ENCODE measurements at places on chromosomes 3 and 15. TPM values are rescaled to one million over a fixed set of nuclear protein-coding genes. Genes with fewer than 3 reads are reported as not detected.

Gene ANKRD63
- not detected for polyA plus RNA-seq

Gene FBXO40
- not detected for polyA plus RNA-seq

Gene DNAH12
- not detected for polyA plus RNA-seq

Gene COLQ
- 2.8 TPM for polyA plus RNA-seq

Gene MST1R
- 0.38 TPM for polyA plus RNA-seq

Gene ITIH3
- not detected for polyA plus RNA-seq

Gene TMEM40
- not detected for polyA plus RNA-seq

Gene AHSG
- not detected for polyA plus RNA-seq

Gene OSBPL10
- not detected for polyA plus RNA-seq

DNA sequence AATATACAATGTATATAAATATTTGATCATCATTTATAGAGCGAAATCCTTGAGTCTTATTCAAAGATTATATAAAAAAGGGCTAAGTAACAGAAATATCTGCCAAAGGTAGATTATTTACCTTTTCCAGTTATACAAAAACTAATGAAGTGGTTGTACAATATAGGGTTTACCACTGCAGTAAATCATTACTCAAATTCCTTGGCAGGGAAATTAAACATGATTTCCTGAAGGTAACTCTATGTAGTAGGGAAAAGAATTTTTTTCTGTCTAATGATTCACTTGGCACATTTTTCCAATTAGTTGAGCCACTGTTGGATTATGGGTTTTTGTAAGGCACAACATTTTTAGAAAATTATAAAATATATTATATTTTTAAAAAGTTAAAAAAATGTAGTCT, 129.6 kb downstream of the NR2F2 start:
- no peaks in the 10 kb centered on the region for H3K36me3 ChIP-seq
- H3K27ac ChIP-seq, result no peak overlapping the region
- H3K27me3 ChIP-seq, result no peaks in the 10 kb centered on the region
- H3K4me3 ChIP-seq, result no peak overlapping the region

DNA sequence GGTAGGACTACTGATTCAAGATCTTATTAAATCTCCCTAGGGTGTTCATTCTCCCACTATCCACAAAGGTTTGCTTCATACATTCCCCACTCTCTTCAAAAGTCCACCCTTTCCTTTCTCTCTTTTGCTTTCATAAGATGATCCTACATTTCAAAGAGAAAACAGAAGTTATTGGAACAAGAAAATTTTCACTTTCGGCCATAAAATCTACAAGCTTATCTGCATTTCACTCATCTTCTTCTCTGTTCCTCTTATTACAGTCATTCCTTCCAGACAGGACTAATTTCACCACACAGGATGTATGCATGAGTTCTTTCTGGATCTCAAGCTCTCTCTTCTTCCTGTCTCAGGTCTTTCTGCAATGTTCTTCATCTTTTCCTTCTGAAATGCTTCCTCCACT, 238.7 kb downstream of the ISL2 start:
- H3K4me3 ChIP-seq, result no peak overlapping the region
- no peak overlapping the region for H3K27ac ChIP-seq
- no peak for DNase-seq
- H3K27me3 ChIP-seq, result no peaks in the 10 kb centered on the region
- no peaks in the 10 kb centered on the region for H3K36me3 ChIP-seq
- H3K4me1 ChIP-seq, result no peaks in the 10 kb centered on the region

DNA sequence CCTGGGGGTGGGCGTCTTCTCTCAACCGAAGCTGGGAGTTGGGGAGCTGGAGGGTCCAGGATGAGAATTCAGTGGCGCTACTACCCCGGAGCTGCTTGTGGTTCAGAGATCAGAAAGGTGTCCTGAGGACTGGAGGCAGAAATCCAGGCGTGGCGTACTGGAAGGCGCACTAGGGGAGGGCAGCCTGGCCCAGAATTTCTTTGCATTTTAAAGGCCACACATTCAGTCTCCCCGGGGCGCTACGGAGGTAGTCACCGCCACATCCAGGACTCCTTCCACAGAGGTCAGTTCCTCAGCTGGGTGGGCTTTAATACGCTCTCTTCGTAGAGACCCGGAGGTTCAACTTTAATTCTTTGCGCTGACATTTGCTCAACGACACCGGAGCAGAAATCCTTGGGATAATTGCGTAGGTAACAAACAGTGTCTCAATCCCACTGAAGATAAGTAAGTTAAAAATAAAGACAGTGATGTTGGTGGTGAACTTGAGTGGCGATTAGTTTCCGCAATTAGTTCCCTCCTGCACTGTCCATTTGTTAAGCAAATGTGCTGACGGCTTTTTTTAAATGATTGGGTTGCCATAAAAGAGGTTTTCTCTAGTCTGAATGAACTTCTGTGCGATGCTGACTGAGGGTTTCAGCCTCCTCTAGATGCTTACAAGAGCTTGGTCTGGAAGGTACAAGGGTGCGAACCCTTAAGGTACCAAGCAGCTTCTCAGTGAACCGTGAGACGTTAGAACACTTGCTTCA, 535 bp downstream of the MCTP2 start:
- H3K4me3 ChIP-seq, result peak overlapping the region; percentile 85
- H3K27me3 ChIP-seq, result no peaks in the 10 kb centered on the region

- H3K4me1 ChIP-seq, result no peaks in the 10 kb centered on the region
- no peaks in the 10 kb centered on the region for H3K27me3 ChIP-seq
Measured at GRCh38 chr3:19891740-19892139, 42.3 kb downstream of the EFHB start.

DNA sequence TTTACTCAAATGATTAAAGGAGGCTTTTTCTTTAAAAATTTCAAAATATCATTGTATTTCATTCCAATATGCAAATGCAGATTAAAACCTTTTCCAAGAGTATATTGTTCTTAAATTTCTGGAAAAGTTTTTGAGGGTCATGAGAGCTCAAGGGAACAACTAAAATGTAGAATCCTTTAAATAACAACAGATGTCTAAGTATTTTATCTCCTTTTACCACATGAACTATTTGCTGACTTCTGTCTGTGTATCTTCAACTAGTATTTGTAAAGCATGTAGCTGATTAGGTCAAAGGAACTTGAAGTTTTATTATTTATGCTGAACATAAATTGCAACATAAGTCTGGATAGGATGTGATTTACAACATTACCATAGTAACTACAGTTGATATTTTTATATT, 402.6 kb downstream of the CNTN6 start:
- H3K36me3 ChIP-seq, result no peaks in the 10 kb centered on the region
- H3K27me3 ChIP-seq, result no peaks in the 10 kb centered on the region
- H3K4me1 ChIP-seq, result no peaks in the 10 kb centered on the region
- DNase-seq, result no peak

- no peak overlapping the region for H3K27ac ChIP-seq
- no peak for DNase-seq
- H3K4me3 ChIP-seq, result no peak overlapping the region
- no peaks in the 10 kb centered on the region for H3K36me3 ChIP-seq
Measured at GRCh38 chr3:162274070-162274469, 777.5 kb downstream of the OTOL1 start.

DNA sequence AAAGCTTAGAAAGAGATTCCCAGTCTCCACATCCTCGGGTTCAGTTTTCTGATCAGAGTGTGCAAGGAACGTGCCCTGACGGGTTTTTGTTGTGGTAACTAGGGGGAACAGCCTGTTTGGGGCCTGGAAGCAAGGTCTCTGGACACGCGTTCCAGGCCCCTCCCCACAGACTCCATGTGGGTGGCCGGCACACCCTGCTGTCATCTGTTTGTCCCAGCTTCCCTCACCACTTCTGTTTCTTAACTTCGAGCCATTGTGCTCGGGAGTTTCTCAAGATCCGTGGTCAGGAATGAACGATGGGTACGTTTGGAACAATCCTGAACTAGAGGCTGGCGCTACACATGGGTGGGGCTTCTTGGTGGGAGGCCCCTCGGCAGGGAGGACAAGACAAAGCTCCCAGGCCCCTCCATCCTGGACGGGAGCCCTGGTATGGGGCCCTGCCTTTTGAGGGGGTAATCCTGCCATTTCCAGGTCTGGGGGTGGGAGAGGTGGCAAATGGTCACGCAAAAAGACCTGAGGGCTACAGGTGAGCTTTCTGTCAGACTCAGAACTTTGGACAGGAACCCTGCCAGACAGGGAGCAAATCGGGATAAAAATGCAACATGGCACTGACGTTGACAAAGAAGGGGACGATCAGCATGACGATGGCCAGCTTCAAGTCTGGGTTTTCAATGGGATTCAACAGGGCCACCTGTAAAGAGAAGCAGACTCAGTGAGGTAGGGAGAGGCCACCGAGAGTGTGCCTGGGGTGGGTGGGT, 8.5 kb upstream of the MUSTN1 start:
- no peak overlapping the region for H3K4me3 ChIP-seq
- peaks cover 39% of the 10 kb centered on the region for H3K36me3 ChIP-seq
- H3K27ac ChIP-seq, result no peak overlapping the region

DNA sequence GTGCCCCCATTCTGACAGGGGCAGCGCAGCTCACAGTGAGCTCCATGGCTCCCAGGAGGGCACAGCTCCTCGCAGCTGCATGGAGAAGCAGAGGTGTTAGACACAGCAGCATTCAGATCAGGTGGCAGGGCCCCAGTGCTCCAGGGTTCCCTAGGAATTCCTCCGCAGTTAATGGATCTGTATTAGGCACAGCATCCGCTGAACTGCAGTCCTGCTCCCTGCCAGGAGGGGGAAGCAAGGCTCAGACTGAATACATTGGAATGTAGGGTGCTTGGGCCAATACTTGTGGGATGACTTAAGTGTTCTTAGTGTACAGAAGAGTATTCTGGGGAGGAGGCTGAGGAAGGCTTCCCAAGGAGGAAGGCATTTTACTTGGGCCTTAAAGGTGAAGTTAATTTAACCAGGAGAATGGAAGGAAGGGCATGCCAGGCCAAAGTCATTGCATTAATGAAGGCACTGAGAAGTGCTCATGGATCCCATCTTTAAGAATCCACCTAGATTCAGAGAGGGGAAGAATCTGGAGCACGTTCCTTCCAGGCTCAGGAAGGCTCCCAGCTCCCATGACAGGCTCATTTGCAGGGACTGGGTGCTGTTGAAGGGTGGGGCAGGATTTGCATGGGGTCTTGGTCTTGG, 111.6 kb downstream of the RAB11A start:
- peaks cover 6% of the 10 kb centered on the region for H3K27me3 ChIP-seq
- no peaks in the 10 kb centered on the region for H3K36me3 ChIP-seq
- no peak overlapping the region for H3K4me3 ChIP-seq
- peaks cover 6% of the 10 kb centered on the region for H3K4me1 ChIP-seq
- no peak for DNase-seq

DNA sequence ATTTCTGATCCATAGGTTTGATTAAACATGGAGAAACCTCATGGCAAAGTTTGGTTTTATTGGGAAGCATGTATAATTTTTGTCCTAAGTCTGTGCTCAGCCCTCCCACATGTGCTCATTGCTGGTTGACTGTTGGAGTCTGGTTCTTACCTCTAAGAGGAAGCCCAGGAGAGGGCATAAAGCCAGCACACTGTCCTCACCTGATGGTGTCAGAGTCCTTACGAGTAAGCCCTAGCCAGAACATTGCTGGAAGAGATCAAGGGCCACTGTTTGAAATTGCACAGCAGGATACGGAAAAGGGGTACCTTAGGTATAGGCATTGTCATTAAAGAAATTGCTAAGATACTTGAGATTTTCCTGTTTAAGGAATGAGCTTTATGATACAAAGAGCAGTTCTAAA, 21.3 kb downstream of the MLH1 start:
- DNase-seq, result no peak
- H3K27me3 ChIP-seq, result no peaks in the 10 kb centered on the region
- no peak overlapping the region for H3K4me3 ChIP-seq
- no peak overlapping the region for H3K27ac ChIP-seq
- H3K36me3 ChIP-seq, result peaks cover 27% of the 10 kb centered on the region

DNA sequence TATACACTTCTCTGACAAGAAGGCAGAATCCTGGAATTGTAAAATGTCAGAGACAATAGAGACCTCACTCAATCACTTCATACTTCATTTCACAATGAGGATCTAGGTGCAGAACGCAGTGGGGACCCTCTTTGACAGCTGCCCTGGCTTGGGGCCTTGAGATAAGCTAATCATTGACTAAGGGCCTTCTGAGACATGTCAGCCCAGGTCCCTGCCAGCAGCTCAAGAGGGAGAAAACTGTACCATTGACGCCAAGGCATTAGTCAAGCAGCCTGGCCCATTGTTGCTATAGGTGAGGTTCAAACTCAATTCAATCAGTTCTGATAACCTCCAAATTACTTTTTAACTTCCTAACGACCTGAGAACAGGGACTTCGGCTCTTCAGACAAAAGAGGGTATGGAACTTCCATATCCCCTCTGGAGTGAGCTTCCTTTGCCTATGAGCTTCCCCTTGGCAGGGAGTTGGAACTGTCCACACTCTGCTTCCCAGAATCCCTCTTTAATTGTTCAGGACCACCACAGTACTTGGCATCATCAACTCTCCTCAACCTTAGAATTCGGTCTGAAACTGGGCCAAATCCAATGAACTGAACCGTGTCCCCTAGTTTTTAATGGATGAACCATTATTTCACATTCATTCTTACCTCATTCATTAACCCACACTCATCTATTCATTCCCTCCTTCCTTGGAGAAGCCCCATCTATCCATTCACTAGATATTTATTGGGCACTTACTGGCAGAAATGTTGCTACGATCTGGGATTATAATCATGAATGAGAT, 1.5 kb upstream of the CYP8B1 start:
- H3K27ac ChIP-seq, result no peak overlapping the region
- peaks cover 11% of the 10 kb centered on the region for H3K4me1 ChIP-seq
- H3K27me3 ChIP-seq, result no peaks in the 10 kb centered on the region
- no peaks in the 10 kb centered on the region for H3K36me3 ChIP-seq
- no peak overlapping the region for H3K4me3 ChIP-seq
- no peak for DNase-seq

DNA sequence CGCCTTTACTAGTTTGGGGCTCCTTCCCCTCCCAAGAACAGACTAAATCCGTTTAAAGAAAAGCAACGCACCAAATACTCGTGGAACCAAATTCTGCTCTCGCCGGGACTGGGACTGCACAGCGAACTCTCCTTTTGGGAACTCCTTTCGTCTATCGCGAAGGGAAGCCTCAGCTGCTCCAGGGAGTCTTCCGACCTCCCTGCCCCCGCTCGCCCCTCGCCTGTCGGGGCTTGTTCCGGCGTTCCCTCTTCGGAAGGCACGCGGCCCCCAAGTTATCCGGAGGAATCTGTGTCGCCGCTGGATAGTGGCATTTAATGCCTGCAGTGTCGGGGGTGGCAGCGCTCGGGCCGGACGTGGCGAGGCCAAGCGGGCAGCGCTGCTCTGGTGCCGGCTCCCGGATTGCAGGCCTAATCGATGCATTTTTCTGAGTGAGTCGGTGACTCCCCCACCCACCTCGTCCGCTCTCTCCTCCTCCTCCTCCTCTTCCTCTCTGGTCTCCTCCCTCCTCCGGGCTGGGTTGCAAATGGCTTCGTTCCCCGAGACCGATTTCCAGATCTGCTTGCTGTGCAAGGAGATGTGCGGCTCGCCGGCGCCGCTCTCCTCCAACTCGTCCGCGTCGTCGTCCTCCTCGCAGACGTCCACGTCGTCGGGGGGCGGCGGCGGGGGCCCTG, at the start of gene TRIM71:
Gene TRIM71 (plus strand): TSS at position 440 of the 671 bp plus-strand sequence. CDS start 84 bp downstream, at position 524.
- peaks cover 5% of the 10 kb centered on the region for H3K4me1 ChIP-seq
- H3K27me3 ChIP-seq, result no peaks in the 10 kb centered on the region
- no peak within 1 kb of the TSS for H3K27ac ChIP-seq
- H3K4me3 ChIP-seq, result peak within 1 kb of the TSS; percentile 19

Data from CD4-positive, alpha-beta memory T cell (primary cell).